Stimulated activated CD4-positive, alpha-beta T cell treated with anti-CD3 and anti-CD28 coated beads, Interleukin-1b, Interleukin-23, amount 100 ng/mL, for 48 hours (primary cell): ENCODE measurements at places on chromosomes 2 and 18.
A peak's percentile ranks its signal among the peaks of the same experiment; 100 is the strongest.

GRCh38 chr2:231568098-231568784 is 24.4 kb upstream of the TEX44 start:
- no peak for DNase-seq

DNA sequence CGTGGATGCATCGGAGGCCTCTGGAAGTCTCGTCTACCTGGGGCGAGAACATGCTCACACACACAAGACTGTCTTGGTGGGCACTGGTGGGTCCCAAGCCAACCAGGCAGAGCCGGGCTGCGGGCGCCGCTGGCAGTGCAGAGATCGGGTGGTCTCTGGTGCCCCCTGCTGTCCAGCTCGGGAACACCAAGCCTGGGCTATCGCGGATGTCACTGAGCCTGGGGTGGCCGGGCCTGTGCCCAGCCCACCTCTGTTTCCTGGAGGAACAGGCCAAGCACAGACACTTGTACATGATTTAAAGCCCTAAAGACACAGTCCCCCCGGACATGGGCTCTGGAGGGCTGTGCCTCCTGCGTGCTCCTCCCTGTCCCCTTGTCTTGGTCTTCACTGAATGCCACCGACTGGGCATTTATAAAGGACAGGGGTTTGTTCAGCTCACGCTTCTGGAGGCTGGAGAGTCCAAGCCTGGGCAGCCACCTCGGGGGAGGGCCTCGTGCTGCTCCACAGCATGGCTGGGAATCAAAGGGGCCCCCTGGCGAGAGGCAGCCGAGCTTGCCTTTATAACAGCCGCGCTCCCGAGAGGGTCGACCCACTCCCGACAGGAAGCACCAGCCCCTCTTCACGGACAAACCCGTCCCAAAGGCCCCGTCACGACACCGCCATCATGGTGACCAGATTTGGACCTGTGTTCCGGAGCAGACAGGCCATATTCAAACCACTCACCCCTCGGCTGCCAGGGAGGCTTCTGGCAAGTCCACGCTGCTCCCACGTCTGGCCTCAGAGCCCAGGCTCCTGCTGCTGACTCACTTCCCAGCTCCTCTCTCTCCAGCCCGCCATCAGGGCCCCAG is 3.6 kb upstream of the OTOS start:
- peak; percentile 74 for DNase-seq

DNA sequence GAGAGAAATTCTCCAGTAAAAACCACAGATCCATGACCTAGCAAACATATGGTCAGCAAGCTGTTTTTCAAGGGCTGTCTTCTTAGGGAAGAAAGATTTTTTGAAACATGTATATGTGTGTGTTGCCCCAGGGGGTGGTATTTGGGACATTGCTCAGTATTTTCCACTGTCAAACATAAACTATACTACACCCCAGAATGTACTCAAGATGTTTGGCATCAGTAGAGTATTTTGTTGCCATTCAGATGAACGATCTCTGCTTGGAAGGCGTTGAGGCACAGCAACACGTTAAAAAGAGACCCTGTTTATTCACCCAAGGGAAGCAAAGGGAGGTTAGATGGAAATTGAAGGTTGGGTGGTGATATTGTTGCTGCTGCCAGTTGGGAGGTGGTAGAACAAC is 30.0 kb downstream of the EEF1B2 start:
- no peak for DNase-seq

GRCh38 chr2:9099341-9099751 is 95.9 kb upstream of the MBOAT2 start:
- peak; percentile 60 for DNase-seq

- no peak for DNase-seq
These were observed 19.0 kb downstream of the PNO1 start for GRCh38 chr2:68176657-68177056.

DNA sequence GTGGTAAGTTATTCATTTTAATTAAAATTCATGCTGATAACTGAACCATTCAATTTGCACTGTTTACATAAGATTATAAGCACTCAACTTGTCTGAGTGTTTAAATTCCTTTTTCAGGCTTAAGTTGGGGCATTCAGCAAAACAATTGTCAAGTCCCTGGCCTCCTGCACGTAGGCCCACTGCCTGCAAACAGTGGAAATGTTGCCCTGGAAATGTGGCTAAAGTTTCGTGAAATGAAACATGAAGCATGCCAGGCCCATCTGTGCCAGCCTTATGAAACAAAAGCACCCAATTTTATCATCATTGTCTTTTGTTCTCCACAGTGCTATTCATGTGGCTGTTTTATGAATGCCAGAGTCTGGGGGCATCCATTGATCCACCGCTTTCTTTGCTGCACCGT is 163.7 kb downstream of the PTGR3 start:
- DNase-seq, result no peak

DNA sequence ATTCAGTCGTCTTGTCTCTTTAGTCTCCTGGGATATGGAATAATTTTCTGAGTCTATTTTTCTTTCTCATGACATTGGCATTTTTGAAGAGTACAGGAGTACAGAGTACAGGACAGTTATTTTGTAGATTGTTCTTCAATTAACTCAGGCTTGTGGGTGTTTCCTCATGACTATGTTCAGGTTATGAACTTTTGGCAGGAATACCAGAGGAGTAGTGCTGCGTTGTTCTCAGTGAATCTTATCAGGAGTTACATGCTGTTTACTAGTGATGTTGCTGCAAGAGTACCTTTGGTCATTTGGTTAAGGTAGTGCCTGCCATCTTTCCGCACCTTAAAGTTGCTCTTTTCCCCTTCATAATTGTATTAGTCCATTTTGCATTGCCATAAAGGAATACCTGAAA is 41.3 kb upstream of the AGFG1 start:
- no peak for DNase-seq

DNA sequence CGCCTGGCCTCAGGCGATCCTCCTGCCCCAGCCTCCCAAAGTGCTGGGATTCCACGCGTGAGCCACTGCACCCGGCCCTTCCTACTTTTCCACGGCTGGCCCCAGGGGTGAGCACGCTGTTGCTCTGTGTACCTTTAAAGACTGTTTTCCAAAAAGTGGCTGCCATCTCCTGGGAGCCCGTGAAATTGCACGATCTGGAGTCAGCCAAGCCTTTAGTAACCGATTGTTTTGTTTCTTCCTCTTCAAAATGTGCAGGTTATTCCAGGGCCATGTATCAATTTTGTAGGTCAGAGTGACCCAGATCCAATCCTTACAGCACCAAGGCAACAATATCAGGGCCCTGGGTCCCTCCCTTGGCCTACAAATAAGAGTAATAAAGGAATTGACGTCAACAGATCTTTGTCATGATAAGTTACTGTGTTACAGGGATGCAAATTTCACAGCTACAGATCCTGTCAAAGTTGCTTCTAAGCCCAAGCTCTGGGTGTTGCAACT is 135.6 kb upstream of the ZNF236 start:
- no peak for DNase-seq

- peak; percentile 27 for DNase-seq
These were observed 49.8 kb downstream of the CAB39 start for GRCh38 chr2:230762317-230762896.

DNA sequence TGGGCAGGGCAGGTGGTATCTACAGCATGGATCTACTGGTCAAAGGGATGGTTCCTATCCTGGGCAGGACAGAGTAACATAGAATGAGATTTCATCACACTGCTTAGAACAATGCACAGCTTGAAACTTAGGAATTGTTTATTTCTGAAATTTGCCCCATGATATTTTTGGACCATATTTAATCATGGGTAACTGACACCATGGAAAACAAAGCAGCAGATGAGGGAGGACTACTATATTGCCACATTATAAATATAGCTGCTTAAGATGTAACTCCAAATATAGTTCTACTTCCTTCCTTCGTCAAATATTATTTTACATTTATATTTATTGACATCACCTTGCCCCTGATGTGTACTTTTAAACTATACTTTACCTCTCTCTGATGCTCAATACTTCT is 254.7 kb downstream of the PTPRM start:
- no peak for DNase-seq

GRCh38 chr18:3604498-3605408 is 154.8 kb downstream of the TGIF1 start:
- peak; percentile 37 for DNase-seq

DNA sequence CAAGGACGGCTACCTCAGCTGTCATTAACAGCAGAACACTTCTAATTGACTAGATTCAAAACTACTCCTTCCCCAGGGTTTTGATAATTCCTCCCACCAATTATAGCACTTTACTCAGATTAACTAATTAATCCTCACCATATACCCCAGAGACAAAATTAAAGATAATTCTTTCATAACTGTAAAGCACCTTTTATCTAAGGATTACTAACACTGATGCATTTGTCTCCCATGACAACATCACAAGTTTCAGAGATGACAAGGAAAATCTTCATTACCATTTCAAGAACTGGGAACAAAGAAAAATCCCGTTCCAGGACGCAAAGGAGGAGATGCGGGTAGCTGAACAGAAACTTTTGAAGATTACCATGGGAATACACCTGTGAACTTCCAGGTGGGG is 129.4 kb upstream of the ITGA6 start:
- DNase-seq, result no peak

- DNase-seq, result no peak
These were observed 16.4 kb downstream of the KCNIP3 start for GRCh38 chr2:95313296-95314131.

DNA sequence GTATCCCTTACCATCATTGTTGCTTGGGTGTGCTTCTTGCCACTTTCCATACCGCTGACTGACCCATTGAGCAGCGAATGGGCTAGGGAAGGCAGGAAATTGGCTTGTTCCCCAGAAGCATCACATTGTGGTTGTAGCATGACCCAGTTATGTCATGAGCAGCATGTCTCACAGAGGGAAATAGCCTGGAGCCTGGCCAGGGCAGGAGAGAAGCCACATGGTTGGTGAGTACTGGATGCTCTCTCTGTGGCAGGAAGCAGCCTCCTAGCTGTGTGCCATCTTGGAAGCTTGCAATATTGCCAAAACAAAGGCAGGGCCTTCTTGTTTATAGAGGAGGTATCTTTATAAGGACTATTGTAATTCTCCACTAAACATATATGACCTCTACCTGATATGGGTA is 482.6 kb downstream of the PIK3C3 start:
- no peak for DNase-seq

- peak; percentile 65 for DNase-seq
These were observed 65.7 kb upstream of the BCL2L11 start for GRCh38 chr2:111054791-111055691.

DNA sequence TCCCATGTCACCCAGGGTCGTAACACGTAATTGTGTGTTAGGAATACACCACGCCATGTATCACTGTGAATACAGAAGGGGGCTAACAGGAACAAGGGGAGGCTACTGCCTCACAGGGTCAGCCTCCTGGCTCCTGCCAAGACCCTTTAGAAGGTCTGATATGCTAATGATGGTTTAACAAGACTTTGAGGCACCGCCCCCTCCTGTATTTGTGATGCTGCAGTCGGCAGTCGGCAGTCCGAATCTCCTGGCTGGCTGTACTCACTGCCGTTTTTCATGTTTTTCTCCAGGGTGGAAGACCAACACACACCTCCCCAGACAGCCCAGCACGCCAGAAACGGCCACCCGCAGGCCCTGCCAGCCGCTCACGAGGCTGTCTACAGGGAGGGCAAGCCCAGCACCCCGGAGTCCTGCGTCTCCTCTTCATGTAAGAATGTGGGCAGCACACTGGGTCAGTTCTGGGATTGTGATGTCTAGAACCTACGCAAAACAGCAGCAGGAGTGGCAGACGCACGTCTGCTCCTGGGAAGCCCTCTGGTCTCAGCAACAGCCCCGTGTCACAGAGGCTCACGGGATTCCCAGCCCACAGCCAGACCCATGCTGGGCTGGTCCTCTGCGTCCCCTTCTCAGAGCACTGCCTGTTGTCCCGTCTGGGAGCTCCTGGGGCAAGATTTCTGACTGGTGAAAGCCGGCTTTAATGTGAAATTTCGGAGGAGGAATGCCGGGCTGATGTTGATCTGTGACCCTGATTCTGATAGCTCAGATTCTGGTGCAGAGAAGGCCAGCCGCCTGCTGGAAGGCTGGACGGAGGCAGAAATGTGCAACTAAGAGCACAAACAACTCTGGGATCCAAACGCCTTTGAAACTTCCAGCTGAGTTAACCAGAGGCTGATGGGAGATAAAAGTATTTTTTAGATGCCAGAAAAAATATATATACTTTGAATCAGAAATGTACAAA is 39.7 kb upstream of the B3GNT7 start:
- no peak for DNase-seq

DNA sequence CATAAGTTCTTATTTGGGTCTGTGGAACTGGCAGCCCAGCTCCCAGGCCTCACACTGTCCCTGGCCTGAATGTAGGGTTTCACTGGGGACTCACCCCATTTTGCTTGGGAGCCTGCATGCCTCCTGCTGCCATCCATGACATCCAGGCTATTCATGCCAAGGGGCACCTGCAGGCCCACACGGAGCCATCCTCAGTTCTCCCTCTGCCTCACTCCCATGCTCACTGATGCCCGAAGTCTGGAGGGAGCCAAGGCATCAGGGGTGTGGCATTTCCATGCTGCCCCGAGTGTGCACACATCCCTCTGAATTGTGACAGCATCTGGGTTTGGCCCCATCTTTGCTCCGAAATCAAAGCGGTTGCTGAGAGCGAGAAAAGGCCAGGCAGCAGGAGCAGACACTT is 67.4 kb upstream of the ZNF804A start:
- DNase-seq, result no peak

DNA sequence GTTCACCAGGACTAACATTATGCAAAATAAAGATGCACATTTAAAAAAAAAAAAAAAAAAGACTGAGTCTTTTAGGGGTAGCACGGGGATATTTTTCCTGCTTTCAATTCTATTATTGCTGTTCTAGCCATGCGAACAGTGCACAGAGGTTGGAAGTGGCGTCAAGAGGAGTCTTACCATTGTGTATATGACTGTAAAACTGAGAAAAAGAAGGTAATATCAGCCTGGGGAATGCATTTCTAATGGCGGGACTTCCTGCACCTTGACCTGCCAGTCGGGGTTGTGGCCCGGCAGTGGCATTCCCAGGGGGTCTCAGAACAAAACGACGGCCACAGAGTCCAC is 48.5 kb upstream of the ATP6V1B1 start:
- DNase-seq, result no peak

DNA sequence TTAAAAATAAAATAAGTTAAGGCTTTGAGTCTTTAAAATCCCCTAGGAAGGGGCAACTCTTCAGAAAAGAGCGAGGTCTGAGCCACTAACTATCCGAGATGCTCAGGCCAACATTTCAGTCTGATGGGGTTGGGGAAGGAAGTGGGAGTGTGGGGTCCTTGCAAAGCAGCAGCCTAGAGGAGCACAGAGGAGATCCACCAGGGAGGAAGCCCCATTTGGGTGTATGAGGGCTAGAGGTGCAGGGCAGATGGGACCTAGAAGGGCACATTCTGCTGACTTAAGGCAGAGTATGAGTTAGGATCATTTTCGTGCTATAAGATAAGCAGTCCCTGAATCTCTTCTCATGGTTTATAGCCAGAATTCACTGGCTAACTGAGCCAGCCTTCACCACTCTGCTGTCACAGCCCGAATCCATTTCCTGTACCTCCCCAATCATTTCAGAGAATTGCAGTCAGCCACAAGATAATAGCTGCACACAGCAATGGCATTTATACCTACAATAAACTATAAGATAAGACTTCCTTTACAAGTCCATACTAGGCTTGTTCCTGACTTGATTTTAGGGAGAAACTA is 37.0 kb downstream of the MRPL30 start:
- DNase-seq, result no peak
